ENCODE measurements at places on chromosomes 7 and 10.

GRCh38 chr10:110458266-110458920, 39.3 kb upstream of the DUSP5 start:
- DNase-seq: no peak

DNA sequence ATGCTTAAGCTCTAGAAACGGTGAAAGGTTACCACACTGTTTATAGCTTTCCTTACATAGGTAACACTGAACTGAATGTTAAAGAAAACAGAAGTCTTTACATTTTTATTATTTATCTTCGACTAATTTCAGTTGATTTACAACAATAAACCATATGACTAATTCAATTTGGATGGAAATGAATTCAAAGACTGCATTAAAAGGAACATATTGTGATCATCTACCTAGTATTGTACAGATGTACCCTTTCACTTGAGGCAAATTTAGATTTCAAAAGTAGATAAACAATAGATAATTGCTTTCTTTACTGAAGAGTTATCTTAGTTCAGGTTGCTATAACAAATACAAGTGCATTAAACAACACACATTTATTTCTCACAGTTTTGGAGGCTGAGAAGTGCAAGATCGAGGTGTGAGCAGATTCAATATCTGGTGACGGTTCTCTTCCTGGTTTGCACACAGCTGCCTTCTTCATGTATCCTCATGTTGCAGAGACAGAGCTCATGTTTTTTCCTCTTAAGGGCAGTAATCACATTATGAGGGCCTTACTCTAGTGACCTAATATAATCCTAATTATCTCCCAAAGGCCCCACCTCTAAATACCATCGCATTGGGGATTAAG, 15.0 kb upstream of the ARMC3 start:
- DNase-seq: no peak

- no peak for DNase-seq
Observed at GRCh38 chr10:118870467-118871243, 115.9 kb upstream of the CACUL1 start.

- DNase-seq: no peak
Observed at GRCh38 chr7:115827305-115828045, 203.1 kb downstream of the TFEC start.

GRCh38 chr7:8436965-8437364, 3.6 kb downstream of the NXPH1 start:
- peak; percentile 96 for DNase-seq

DNA sequence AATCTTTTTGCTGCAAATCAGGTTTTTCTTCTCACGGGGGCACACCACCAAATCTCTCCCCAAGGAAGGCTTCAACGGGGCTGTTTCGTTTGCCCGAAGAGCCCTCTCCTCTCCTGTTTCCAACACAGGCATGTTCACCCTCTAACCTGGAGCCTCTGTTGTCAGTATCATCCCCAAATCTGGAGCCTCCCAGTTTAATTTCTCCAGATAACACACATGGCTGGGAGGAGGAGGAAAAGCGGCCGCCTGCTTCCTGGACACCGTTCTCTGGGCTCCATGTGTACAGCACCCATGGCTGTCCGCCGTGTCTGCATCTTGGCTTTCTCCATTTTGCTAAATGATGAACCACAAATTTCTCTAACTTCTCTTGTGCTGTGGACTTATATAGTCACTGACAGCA, 214.5 kb downstream of the DIP2C start:
- DNase-seq: no peak

GRCh38 chr7:135745703-135746312, 2.8 kb downstream of the FAM180A start:
- no peak for DNase-seq

- no peak for DNase-seq
Observed at GRCh38 chr7:128378637-128379036, 17.1 kb upstream of the PRRT4 start.

GRCh38 chr10:30270247-30270646, 78.8 kb downstream of the MTPAP start:
- DNase-seq: no peak

DNA sequence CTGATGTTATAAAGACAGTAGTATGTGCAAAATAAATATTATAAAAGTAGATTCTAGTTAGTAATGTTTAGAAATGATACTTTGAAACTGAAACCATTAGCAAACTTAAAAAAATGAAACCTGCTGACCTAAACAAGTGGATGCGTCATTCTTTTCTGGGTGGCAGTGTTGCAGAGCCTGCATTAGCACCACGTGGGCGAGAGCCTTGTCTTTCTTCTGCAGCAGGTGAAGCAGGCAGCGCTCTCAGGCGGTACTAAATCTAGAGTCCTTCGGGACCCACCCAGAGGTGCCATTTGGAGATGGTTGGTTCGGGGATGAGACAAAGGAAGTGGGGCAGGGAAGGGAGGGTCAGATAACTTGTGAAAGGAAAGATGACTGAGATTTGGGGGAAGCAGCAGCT, 759.1 kb upstream of the IGFBP3 start:
- no peak for DNase-seq

- DNase-seq: no peak
Observed at GRCh38 chr10:49093922-49094321, 21.4 kb downstream of the VSTM4 start.

DNA sequence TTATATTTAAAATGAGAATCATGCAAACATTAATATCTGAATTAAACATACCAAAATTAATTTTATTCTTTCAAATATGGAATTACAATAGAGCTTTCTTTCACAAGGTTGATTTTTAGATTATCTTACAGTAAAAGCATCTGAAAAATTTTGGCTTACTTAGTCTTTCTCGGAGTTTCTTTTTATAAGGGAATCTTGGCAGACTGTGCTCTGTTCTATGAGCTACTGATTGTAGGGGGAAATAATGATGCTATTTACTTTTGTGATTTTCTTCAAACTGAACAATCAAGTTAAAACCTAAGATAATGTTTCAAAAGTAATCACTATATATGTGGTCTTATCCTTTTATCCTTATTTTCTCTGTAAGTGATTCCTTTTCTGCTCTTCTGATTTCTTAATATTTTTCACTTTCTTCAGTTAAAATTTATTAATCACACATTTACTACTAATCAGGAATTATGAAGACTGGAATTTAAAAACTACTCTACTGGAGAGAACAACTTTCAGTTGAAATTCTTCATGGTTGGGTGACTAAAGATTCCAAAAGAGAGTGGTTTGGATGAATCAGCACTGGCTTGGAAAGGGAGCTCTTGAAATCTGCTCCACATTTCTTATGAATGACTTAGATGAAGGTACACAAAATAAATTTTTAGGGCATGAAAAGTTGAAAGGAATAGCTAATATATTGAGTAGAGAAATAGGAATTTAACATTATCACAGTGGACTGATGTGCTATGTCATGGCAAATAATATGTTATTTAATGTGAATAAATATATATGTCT, 103.9 kb downstream of the PPP1R9A start:
- DNase-seq: no peak

GRCh38 chr10:10699427-10699826, 318.2 kb upstream of the CELF2 start:
- no peak for DNase-seq

- DNase-seq: no peak
Observed at GRCh38 chr7:100539436-100540006, 518 bp downstream of the AGFG2 start.

DNA sequence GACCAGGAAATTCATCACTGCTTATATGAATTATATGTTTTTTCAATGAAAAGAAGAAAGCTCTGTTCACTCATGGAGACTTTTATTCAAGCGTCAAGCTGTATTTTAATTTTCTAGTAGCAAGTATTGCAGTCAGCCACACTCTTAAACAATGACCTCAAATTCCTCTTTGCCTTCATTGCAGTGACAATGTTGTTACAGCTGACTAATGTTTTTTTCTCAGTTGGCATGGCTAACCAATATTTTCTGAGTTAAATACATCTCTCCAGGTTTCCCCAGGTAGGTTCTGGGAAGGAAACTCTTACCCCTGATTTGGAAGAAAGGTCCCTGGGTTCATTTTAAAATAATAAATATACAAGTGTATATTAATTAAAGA, 241.5 kb downstream of the WDR11 start:
- no peak for DNase-seq
